Central memory CD4-positive, alpha-beta T cell (primary cell): ENCODE measurements at places on chromosomes 12 and 14.

GRCh38 chr12:47223031-47223847 lies 143.5 kb upstream of the AMIGO2 start:
- no peak for DNase-seq

DNA sequence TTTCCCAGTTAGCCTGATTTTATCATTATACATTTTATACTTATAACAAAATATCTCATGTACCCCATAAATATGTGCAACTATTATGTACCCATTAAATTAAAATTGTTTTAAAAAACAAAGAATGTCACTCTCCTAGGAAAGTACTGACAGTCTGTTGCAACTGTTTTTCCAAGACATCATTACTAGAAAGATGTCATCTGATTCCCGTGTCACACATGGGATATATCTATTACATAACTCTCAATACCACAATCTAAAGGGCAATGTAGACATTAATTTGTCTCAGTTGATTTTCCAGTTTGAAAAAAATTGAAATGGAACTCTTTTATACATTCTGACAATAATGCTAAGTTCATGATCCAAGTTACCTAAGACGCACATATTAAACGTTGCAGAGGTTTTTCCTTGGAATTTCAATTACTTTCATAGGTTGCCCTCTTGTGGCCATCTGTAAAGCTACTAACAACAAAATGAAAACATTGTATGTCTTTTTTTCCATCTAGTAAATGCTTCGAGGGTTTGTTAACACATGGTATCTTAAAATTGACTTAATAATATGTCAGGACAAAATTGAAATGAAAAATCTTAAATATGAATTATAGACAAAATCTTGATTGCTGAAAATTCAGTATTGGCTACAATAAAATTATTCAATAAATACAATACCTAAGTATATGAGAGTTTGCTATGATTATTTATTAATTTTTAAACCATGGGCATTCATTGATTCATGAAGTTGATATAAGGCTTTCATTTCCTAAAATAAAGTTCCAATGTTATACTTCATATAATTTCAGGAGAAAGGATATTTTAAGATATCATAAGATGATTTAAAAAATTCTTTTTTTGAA lies 131.6 kb downstream of the PPFIA2 start:
- no peak for DNase-seq

GRCh38 chr12:96107236-96107635 lies 71.8 kb upstream of the LTA4H start:
- DNase-seq: no peak

DNA sequence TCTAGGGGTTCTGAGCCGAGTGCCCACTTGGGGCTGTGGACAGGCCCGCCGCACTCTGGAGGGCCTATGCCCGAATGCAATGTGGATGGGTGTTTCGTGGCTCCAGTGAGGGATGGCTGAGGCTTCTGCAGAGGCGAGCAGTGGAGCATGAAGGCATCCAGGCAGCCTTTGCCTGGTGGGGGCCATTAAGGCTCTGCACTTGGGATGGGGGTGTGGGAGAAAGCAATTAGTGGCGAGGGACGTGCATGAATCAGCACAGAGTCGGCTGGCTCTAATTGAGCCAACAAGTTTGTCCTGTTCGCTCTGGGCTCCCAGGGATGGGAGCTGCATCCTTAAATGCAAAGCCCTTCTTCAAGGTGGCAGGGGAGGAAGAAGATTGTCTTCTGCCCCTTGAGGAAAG lies 346.9 kb upstream of the FKBP4 start:
- DNase-seq: no peak

- no peak for DNase-seq
Observed at GRCh38 chr12:3328081-3328480, 162.9 kb upstream of the PRMT8 start.

DNA sequence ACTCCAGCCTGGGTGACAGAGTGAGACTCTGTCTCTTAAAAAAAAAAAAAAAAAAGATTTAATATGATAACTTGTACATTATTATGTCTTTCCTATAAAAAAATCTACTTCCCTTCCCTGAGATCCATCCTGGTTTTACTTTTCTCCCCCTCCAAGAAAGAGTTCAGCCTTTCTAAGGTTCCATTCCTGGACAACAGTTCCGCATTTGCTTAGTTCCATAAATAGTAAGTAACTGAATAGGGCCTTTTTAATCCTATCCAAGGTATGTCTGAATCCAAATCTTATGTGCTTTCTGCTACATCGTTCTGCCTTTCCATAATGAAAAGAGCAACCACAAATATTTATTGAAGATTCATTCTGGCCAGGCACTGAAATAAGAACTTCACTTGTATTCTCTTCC lies 187.8 kb downstream of the DACT1 start:
- no peak for DNase-seq

GRCh38 chr14:105844047-105844630 lies 317.8 kb downstream of the TMEM121 start:
- no peak for DNase-seq

DNA sequence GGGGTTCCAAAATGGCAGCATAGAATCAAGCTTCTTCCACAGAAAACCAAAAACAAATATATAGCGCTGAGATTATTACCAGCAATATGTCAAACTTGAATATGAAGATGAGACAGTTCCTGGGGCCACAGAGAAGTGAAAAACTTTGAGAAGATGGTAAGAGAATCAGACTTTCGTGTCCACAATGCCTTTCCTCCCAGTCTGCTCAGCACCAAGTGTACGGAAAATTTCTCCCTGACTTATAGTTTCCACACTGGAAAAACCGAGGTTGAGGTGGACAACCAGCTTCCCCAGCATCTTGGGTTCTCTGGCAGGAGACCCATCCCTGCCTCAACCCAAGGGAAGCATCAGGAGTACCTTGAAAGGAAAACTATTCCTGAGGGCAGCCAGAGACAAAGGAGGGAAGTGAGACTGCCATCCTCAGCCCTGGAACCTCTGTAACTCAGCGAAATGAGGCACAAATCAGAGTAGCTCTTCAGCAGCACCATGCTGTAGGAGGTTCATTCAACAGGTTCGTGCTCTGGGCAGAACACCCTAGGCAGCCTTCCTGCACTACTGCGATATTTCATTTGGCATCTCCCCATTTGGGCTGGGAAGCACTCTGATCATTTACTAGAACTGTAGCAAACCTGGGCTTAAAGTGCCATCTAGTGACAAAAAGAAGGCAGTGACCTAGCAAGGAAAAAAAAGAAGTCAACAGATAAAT lies 52.4 kb upstream of the CAPRIN2 start:
- DNase-seq: peak; percentile 41

DNA sequence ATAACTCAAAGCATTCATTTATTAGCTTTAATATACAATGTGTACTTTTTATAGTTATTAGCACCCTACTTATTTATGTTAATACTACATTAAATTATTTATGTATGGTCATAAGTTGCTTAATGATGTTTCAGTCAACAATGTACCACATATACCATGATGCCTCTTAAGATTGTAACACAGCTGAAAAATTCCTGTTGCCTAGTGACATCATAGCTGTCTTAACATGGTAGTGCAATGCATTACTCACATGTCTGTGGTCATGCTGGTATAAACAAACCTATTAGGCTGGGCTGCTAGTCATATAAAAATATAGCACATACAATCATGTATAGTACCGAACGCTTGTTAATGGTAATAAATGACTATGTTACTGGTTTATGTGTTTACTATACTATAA lies 120.4 kb downstream of the ANO6 start:
- no peak for DNase-seq

DNA sequence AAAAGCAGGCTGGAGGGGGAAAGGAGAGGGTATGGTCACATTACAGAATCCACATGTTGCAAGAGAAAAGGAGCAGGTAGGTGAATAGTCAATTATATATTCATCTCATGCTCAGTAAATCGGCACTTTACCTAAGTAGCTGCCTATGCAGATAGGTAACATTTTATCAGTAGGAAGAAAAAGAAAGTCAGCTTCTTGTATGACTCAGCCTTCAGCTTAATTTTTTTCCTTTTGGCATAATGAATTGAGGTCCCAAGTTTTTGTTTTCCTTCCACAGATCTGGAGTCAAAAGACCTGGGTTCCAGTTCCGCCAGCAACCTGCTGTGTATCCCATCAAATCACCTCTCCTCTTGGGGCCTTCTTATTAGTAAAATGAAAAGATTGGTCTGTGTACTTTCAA lies 6.0 kb upstream of the ACSM4 start:
- DNase-seq: no peak
